Activated CD4-positive, alpha-beta T cell treated with anti-CD3 and anti-CD28 coated beads for 36 hours (primary cell): ENCODE measurements at places on chromosomes 2 and 18. TPM values are rescaled to one million over a fixed set of nuclear protein-coding genes. Genes with fewer than 3 reads are reported as not detected.

Gene CIDEA
- not detected for total RNA-seq

Gene CHRND
- not detected for total RNA-seq

Gene POTEI
- total RNA-seq: not detected

Gene CD28
- 175 TPM for total RNA-seq

Gene DAW1
- not detected for total RNA-seq

Gene GAL3ST2
- 0.94 TPM for total RNA-seq

Gene CPO
- not detected for total RNA-seq

Gene PRSS56
- not detected for total RNA-seq

GRCh38 chr2:164458792-164459191 is 162.5 kb downstream of the GRB14 start:
- no peak for DNase-seq
- H3K27me3 ChIP-seq: no peaks in the 10 kb centered on the region
- H3K36me3 ChIP-seq: no peaks in the 10 kb centered on the region

- DNase-seq: no peak
- peak overlapping the region; percentile 4 for H3K27ac ChIP-seq
- H3K27me3 ChIP-seq: no peaks in the 10 kb centered on the region
- H3K4me1 ChIP-seq: peaks cover 25% of the 10 kb centered on the region
Measured at GRCh38 chr18:48955830-48956261, 5.1 kb upstream of the SMAD7 start.

DNA sequence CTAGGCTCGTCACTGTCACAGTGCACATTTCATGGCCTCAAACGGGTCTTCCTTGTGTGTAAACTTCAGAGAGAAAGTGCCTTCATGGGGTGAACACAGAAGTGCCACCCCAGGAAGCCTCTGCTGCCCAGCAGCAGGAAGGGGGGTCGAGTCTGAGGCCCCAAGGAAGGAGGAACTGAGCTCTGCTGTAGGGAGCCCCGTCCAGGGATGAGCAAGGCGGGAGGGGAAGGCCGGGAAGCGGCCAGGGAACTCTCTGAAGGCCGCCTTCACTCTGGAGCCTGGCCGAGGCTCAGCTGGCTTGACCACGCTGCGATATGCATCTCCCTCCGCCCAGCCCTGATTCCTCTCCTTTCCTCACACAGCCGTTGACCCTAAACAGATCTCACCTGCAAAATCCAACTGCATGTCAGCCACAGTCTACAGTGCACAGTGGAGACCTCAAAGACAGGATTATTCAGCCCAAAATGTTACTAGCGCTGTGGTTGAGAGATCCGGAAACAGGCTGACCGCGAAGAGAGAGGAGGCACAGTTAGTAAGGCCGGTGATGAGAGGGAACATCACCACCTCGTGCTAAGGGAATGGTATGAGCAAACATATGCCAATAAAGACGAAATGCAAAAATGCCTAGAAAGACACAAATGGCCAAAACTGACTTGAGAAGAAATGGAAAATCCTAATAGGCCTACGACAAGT is 34.2 kb upstream of the CTDP1 start:
- H3K36me3 ChIP-seq: no peaks in the 10 kb centered on the region
- H3K4me1 ChIP-seq: peaks cover 6% of the 10 kb centered on the region
- H3K27ac ChIP-seq: no peak overlapping the region
- peak; percentile 27 for DNase-seq
- H3K4me3 ChIP-seq: no peak overlapping the region
- H3K27me3 ChIP-seq: no peaks in the 10 kb centered on the region

- no peak overlapping the region for H3K27ac ChIP-seq
- H3K4me1 ChIP-seq: peaks cover 59% of the 10 kb centered on the region
- peaks cover 5% of the 10 kb centered on the region for H3K27me3 ChIP-seq
- H3K4me3 ChIP-seq: no peak overlapping the region
- no peak for DNase-seq
Measured at GRCh38 chr18:62781893-62782292, 66.6 kb downstream of the PHLPP1 start.

GRCh38 chr2:177405029-177405692 is 12.6 kb downstream of the AGPS start:
- no peak for DNase-seq
- no peaks in the 10 kb centered on the region for H3K27me3 ChIP-seq
- peaks cover 44% of the 10 kb centered on the region for H3K4me1 ChIP-seq
- peaks cover 17% of the 10 kb centered on the region for H3K36me3 ChIP-seq

DNA sequence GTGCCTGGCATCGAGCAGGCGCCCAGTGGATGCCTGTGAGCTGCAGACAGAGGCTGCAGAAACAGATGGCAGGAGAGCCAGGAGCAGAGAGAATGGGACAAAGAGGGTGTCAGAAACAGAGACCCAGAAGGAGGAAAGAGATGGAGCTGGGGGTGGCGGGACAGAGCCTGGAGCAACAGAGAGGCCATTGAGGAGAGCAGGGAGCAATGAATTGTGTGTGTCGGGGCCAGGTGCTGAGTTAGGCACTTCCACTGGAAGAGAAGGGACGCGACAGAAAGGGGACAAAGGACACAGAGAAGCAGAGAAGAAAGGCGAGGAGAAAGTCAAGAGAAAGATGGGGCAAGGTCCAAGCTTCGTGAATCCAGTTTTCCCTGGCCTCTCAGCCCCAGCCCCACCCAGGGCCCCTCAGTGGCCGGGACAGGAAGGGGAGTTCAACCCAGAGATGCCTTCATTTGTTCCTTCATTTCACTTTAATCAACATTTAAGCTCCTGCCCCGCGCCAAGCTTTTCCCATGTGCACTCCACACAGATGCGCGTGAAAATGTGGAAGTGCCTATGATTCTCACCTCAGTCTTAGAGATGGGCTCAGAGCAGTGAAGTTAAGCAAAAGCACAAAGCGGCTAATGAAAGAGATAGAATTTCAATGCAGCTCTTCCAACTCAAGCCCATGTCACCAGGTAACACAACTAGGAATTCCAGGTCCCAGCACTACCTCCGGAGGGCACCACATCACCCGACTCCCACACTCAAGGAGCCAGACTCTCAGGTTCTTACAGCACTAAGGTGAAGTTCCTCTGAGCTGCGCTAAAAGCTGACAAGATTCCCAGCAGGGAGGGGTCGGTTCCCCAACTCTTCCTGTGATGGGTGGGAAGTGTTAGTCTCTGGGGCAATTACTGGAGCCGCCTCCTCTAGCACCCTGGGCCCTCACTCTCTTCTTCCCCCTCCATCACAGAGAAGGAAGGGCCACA is 55.1 kb downstream of the TNS1 start:
- no peak for DNase-seq
- no peak overlapping the region for H3K4me3 ChIP-seq
- no peak overlapping the region for H3K27ac ChIP-seq
- no peaks in the 10 kb centered on the region for H3K4me1 ChIP-seq
- peaks cover 15% of the 10 kb centered on the region for H3K27me3 ChIP-seq
- H3K36me3 ChIP-seq: no peaks in the 10 kb centered on the region

DNA sequence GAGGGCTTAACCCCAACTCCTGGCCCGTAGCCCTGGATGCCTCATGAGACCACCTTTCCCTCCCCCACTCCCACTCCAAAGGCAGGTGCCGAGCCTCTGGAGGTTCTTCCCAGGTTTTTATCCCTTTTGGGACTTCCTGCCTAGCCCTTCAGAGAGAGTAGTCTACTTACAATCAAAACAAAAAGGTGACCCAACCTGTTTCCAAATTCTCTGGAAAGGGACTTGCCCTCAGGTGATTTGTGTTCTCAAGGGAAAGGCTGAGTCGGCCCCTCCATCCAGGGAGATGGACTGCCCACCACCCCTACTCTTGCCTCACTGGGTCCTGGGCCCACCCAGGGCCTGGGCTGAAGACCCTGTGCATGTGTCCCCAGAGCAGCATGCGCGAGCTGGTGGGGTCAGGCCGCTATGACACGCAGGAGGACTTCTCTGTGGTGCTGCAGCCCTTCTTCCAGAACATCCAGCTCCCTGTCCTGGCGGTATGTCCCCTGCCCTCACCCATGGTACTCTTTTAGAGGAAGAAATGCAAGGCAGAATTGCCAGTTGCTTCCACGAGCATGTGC is 108.5 kb downstream of the PLB1 start:
- DNase-seq: no peak
- H3K4me1 ChIP-seq: peaks cover 9% of the 10 kb centered on the region
- H3K27ac ChIP-seq: no peak overlapping the region
- no peaks in the 10 kb centered on the region for H3K36me3 ChIP-seq
- H3K4me3 ChIP-seq: no peak overlapping the region

GRCh38 chr2:120399889-120400240 is 53.9 kb downstream of the INHBB start:
- H3K4me1 ChIP-seq: no peaks in the 10 kb centered on the region
- H3K27ac ChIP-seq: no peak overlapping the region
- peaks cover 5% of the 10 kb centered on the region for H3K27me3 ChIP-seq
- DNase-seq: no peak
- no peak overlapping the region for H3K4me3 ChIP-seq
- H3K36me3 ChIP-seq: no peaks in the 10 kb centered on the region

- no peaks in the 10 kb centered on the region for H3K4me1 ChIP-seq
- no peak overlapping the region for H3K4me3 ChIP-seq
- DNase-seq: peak; percentile 36
- no peak overlapping the region for H3K27ac ChIP-seq
Measured at GRCh38 chr2:151946899-151947812, 118.9 kb upstream of the ARL5A start.

DNA sequence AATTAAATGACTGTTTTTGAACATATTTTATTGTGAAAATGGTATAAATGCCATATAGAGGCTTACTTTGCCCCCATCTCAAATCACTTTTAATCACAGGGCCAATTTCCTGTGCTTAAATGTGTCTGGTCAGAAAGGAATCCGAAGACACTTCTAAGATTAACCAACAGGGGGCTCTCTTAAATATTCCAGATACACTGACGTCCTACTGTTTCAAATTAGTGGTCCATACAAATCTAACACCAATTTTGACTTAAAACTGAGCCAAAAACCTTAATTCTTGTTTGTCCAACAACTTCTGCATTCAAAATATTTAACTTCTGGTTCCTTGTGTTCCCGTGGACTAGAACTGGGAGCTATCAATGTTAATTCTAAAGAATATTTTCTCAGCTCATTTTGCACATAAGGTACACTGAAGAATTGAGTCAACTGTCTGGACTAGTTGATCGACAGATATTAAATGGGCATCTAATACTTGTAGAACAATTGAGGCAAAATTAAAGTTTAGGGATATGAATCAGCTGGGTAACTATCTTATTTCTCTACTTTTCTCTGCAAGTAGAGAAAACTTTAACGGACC is 557.5 kb downstream of the ARHGAP15 start:
- DNase-seq: no peak
- H3K27me3 ChIP-seq: no peaks in the 10 kb centered on the region
- H3K4me1 ChIP-seq: peaks cover 41% of the 10 kb centered on the region
- no peak overlapping the region for H3K27ac ChIP-seq
- H3K36me3 ChIP-seq: peaks cover 12% of the 10 kb centered on the region
- no peak overlapping the region for H3K4me3 ChIP-seq

DNA sequence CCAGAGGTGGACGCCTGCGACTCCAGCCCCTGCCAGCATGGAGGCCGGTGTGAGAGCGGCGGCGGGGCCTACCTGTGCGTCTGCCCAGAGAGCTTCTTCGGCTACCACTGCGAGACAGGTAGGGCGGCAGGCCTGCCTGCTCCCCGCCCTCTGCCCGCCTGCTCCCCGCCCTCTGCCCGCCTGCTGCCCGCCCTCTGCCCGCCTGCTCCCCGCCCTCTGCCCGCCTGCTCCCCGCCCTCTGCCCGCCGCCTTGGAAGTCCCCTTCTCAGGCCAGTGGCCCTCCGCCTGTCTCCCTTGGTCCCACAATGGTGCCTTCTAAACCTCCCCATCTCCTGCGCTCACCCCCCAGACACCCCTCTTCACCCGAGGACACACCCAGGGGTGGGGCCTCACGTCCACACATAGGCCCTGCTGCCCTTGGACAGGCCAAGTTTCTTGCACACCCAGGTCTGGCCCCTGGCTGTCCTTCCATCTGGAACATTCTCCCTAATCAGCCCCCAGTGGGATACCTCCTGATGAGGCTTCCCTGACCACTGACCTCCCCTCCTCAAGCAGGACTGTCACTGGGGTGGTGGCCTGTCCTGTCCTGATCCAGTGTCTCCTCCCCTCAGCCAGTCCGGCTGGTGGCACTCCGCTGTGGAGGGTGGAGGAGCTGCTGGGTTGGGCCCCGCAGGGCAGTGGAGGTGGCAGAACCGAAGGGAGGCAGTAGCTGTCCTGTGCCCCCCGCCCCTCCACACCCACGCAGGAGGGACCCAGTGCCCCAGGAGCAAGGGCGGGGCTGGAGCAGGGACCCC is 37.9 kb downstream of the MTERF4 start:
- H3K4me1 ChIP-seq: no peaks in the 10 kb centered on the region
- DNase-seq: peak; percentile 63

DNA sequence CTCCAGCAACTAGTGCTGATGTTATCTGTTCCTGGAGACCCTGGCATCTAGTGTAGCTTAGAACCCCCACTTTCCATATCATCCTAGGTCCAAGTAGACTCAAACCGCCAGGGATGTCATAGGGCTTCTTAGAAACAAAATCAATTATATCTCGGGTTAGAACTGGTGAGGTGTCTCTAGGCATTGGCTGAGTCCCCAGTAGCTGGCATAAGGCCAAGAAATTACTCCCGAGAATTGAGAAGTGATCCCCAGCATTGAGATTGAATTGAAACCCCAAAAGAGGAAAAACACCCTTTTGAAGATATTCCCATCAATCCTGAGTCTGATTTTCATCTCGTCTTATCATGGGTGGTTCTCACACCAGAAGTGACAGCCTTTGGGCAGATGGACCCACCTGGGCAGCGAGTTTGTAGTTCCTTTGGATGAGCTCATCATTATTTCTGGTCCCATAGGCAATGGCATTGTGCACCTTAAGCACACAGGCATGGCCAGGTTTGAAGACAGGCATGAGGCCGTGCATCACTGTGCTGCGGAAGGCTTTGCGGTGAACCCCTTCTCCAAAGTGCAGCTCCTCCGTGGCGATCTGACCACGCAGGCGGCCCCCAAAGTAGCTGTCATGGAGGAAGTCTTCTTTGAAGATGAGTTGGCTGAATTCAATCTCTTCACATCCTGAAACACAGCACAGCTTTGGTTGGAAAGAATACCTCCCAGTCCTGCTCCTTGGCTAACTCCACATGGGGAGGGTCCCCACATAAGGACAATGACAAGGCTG is 112.2 kb downstream of the ALPK2 start:
- H3K36me3 ChIP-seq: no peaks in the 10 kb centered on the region
- H3K27me3 ChIP-seq: peaks cover 9% of the 10 kb centered on the region

GRCh38 chr2:176488431-176488830 is 219.2 kb downstream of the MTX2 start:
- H3K4me3 ChIP-seq: no peak overlapping the region
- H3K27ac ChIP-seq: no peak overlapping the region
- peaks cover 20% of the 10 kb centered on the region for H3K27me3 ChIP-seq
- peaks cover 12% of the 10 kb centered on the region for H3K4me1 ChIP-seq

GRCh38 chr2:7004636-7005035 is 87.4 kb downstream of the RNF144A start:
- no peaks in the 10 kb centered on the region for H3K27me3 ChIP-seq
- DNase-seq: no peak
- peaks cover 5% of the 10 kb centered on the region for H3K4me1 ChIP-seq
- H3K27ac ChIP-seq: no peak overlapping the region
- H3K4me3 ChIP-seq: no peak overlapping the region

- no peaks in the 10 kb centered on the region for H3K36me3 ChIP-seq
- no peak for DNase-seq
- no peak overlapping the region for H3K27ac ChIP-seq
- no peaks in the 10 kb centered on the region for H3K27me3 ChIP-seq
Measured at GRCh38 chr2:48607307-48608014, 10.2 kb upstream of the GTF2A1L start.
